ENCODE measurements at places on chromosomes 2 and 18. TPM values are rescaled to one million over a fixed set of nuclear protein-coding genes. Genes with fewer than 3 reads are reported as not detected.

The PPP1CB gene
- 207 TPM for total RNA-seq

DNA sequence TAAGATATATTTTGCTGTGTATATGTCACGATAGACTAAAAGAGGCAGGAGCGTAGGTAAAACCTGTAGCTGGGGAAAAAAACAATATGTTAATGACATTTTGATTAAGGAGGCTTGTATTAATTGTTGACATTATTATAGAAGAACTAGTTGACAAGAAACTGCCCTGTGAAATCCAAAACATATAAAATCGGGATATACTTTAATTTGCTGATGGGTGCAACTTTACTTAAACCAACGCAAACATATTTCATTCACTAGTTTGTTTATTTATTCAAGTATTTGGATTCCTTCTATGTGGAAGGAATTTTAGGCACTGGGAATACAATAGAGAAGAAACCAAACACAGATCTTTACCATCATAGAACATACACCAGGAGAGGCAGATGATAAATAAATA lies 8.0 kb downstream of the WDR7 start:
- peak overlapping the region; percentile 13 for H3K27ac ChIP-seq
- no peak overlapping the region for H3K4me3 ChIP-seq
- peaks cover 35% of the 10 kb centered on the region for H3K4me1 ChIP-seq
- H3K36me3 ChIP-seq: peaks cover 4% of the 10 kb centered on the region
- no peak for ATAC-seq

The STPG4 gene
- total RNA-seq: 0.50 TPM

- H3K4me1 ChIP-seq: no peaks in the 10 kb centered on the region
- peaks cover 5% of the 10 kb centered on the region for H3K27me3 ChIP-seq
- no peak for ATAC-seq
Measured at GRCh38 chr2:102460467-102460866, 12.6 kb upstream of the SLC9A4 start.

The GALM gene
- total RNA-seq: 123 TPM

GRCh38 chr2:191582355-191582754 lies 95.6 kb upstream of the NABP1 start:
- no peak for ATAC-seq
- no peaks in the 10 kb centered on the region for H3K27me3 ChIP-seq
- no peak overlapping the region for H3K27ac ChIP-seq
- no peaks in the 10 kb centered on the region for H3K36me3 ChIP-seq

The PHOSPHO2 gene
- 4.3 TPM for total RNA-seq
